ENCODE measurements at places on chromosomes 4 and X. TPM values are rescaled to one million over a fixed set of nuclear protein-coding genes. Genes with fewer than 3 reads are reported as not detected.

DNA sequence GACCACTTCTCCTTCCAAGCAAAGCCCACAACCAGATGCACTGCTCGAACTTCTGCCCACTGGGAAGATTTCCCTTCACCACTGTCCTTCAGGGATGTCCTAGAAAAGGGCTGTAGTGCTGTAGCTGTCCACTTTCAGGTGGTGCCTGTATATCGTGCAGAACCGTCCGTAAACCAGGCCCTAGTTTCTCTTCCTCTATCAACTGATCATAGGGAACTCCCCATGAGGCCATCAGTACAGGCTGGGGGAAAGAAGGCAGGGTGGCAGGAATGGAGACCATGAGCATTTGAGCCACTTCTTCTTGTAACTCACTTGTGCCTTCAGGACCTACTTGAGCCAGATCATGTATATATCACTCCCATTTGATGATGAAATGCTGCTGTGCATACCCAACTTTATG, 57.3 kb upstream of the FAM9B start:
- DNase-seq: no peak

- DNase-seq: no peak
These were observed 94.4 kb upstream of the SCML1 start for GRCh38 chrX:17642891-17643290.

Gene AGA
- 3.8 TPM for polyA plus RNA-seq

Gene FAM47E
- polyA plus RNA-seq: 3.2 TPM

Gene GIMD1
- polyA plus RNA-seq: not detected

Measured in heart left ventricle (tissue), 16 donors.